Liver (tissue), 10 donors: ENCODE measurements at places on chromosomes 2 and 18. TPM values are rescaled to one million over a fixed set of nuclear protein-coding genes. Genes with fewer than 3 reads are reported as not detected.

DNA sequence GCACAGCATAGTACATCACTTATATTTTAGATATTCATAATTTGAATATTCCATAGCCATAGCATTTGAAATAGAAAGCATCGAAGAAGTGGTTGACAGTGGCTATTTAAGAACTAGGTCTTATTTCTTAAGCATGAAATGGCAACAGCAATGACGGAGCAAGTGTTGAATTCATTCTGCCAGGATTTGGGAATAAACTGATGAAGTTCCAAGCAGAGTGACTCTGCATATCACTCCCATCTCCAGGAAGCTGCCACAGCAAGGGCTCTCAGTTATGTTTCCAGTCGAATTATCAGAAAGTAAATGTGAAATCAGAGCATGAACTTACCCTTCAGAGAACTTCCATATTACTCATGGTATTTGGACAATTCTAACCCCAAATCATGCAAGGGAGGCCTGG, 208.1 kb downstream of the IKZF2 start:
- DNase-seq = no peak
- H3K36me3 ChIP-seq = no peaks in the 10 kb centered on the region
- no peaks in the 10 kb centered on the region for H3K4me1 ChIP-seq
- no peak overlapping the region for H3K4me3 ChIP-seq

GRCh38 chr18:36871801-36872200, 42.9 kb downstream of the KIAA1328 start:
- DNase-seq = no peak
- H3K27me3 ChIP-seq = no peaks in the 10 kb centered on the region
- no peak overlapping the region for H3K4me3 ChIP-seq
- H3K36me3 ChIP-seq = no peaks in the 10 kb centered on the region
- no peaks in the 10 kb centered on the region for H3K4me1 ChIP-seq
- H3K27ac ChIP-seq = no peak overlapping the region

CDH20 gene
- total RNA-seq = 0.08 TPM

DNA sequence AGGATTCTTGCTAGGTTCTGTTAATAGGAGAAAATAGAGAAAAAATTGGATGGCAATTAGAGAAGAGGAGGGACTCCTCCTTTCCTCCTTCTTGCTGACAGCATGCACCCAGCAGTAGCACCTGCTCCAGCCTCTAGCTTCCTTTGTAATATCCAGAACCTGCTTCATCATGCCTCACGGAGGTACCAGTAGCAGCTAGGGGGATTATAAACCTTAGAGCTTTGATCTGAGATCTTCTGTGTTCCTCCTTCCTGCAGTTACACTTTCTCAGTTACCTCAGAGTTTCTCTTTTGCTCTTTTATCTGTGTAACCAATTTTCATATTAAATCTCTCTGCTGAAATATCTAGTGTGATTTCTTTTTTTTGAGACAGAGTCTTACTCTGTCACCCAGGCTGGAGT, 16.6 kb downstream of the DPP4 start:
- no peak overlapping the region for H3K27ac ChIP-seq
- H3K36me3 ChIP-seq = no peaks in the 10 kb centered on the region
- H3K4me3 ChIP-seq = no peak overlapping the region
- H3K4me1 ChIP-seq = no peaks in the 10 kb centered on the region

DNA sequence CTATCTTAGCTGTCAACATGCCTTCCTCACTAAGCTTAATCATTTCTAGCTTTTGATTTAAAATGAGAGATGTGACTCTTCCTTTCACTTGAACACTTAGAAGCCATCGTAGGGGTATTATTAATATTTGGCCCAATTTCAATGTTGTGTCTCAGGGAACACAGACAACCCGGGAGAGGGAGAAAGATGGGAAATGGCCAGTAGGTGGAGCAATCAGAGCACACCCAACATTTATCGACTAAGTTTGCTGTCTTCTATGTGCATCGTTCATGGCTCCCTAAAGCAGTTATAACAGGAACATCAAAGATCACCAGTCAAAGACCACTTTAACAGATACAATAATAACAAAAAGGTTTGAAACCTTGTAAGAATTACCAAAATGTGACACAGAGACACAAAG, 110.2 kb downstream of the OLA1 start:
- no peak for DNase-seq
- no peaks in the 10 kb centered on the region for H3K4me1 ChIP-seq
- H3K4me3 ChIP-seq = no peak overlapping the region
- H3K27ac ChIP-seq = no peak overlapping the region
- H3K27me3 ChIP-seq = no peaks in the 10 kb centered on the region

ASB18 gene
- total RNA-seq = not detected

IMP4 gene
- 60.7 TPM for total RNA-seq

GRCh38 chr18:50338715-50339114, 36.1 kb upstream of the SKA1 start:
- no peak overlapping the region for H3K4me3 ChIP-seq
- no peaks in the 10 kb centered on the region for H3K4me1 ChIP-seq
- no peak overlapping the region for H3K27ac ChIP-seq
- H3K27me3 ChIP-seq = no peaks in the 10 kb centered on the region

DNA sequence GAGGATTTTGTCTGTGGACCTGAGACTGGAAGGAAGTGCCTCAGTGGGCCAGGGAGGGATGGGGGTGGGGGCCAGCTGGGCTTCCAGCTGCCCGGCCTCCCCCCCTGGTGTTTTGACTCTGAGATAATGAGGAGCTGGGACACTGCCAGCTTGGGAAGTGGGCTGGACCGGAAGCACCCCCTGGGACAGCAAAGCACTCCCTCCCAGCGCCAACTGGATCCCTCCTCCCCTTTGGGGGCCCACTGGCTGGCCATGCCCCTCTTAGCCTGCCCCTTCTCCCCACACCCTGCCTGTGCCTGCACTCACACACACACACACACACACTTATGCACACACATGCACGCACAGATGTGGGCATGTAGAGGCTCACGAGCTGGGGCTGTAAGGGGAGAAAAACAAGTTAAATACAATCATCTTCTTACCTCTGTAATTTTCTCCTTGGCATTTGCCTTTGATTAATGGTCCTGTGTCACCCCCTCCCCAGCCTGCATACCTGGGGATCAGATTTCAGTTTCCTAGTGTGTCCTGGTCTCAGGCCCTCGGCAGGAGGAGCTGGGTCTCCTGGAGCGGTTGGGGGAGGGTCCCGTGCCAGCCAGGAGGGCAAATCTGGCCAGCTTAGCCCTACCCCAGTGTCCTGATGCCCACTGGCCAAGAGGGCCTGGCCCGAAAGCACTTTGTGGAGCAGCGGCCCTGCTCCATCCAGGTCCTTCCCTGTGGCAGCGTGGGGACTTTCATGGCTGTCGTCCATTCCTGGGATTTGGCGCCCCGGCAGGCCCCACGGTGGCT, 3.6 kb downstream of the ITM2C start:
- peak overlapping the region; percentile 10 for H3K27ac ChIP-seq
- no peaks in the 10 kb centered on the region for H3K27me3 ChIP-seq

DNA sequence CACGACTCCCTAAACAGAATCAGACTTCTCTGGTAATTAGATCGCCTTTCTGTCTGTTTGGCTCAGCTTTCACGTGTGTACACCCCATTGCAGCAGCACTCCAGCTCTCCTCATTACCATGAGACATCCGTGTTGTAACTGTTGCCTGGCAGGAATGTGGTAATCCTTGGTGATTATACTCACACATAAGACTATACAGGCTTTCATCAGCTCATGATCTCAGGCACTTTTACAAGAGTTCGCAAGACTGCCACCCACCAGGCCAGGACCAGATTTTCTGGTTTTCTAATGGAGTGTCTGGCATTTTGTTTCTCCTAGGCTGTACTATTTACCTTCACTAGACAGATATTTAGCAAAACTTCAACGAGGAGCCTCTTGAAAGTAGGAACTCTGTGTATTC, 50.2 kb downstream of the ACVR1 start:
- H3K27ac ChIP-seq = peak overlapping the region; percentile 36
- no peak overlapping the region for H3K4me3 ChIP-seq
- peaks cover 15% of the 10 kb centered on the region for H3K4me1 ChIP-seq

DNA sequence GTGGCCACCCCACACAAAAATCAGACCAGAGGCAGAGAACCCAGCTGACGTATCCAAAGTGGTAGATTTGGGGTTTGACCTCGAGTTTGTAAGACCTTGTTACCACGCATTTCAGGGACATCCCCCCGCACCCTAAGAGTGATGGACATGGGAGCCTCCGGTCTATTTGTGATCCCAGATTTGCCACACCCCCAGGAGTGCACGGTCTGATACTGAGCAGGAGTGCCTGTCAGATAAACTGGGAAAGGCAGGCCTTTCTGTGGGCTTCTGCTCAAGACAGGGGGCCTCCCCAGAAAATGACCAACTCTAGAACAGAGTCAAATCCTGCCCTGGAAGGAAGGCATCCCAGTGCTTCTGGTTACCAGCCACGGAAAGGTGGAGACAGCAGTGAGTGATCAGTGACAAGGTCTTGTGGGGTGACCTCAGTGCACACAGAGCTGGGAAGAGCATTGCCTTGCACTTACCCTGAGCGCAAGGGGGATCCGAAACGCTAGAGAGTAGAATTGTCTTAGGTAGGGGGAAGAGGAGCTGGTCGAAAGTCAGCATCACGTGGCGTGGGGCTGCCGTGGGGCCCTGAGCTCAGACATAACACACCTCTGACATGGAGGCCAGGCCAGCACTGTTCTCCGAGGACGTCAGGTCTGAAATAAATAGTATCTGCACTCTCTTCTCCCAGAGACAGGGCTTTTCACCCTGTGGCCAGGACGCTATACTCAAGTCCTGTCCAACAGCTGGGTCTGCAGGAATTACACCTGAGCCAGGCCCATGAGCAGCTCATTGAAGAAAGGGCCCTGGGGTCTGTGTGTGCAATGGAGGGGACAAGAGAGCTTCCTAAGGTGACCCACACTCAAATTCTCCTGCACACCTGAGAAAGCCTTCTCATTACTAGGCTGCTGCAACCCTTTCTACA, 242.4 kb upstream of the SALL3 start:
- H3K27ac ChIP-seq = no peak overlapping the region
- no peak for DNase-seq
- no peaks in the 10 kb centered on the region for H3K4me1 ChIP-seq
- no peak overlapping the region for H3K4me3 ChIP-seq
- H3K36me3 ChIP-seq = no peaks in the 10 kb centered on the region

- no peak for DNase-seq
- H3K36me3 ChIP-seq = no peaks in the 10 kb centered on the region
- H3K4me1 ChIP-seq = peaks cover 16% of the 10 kb centered on the region
- no peak overlapping the region for H3K4me3 ChIP-seq
- H3K27me3 ChIP-seq = no peaks in the 10 kb centered on the region
Observed at GRCh38 chr18:50822756-50823155, 2.9 kb upstream of the MRO start.

DNA sequence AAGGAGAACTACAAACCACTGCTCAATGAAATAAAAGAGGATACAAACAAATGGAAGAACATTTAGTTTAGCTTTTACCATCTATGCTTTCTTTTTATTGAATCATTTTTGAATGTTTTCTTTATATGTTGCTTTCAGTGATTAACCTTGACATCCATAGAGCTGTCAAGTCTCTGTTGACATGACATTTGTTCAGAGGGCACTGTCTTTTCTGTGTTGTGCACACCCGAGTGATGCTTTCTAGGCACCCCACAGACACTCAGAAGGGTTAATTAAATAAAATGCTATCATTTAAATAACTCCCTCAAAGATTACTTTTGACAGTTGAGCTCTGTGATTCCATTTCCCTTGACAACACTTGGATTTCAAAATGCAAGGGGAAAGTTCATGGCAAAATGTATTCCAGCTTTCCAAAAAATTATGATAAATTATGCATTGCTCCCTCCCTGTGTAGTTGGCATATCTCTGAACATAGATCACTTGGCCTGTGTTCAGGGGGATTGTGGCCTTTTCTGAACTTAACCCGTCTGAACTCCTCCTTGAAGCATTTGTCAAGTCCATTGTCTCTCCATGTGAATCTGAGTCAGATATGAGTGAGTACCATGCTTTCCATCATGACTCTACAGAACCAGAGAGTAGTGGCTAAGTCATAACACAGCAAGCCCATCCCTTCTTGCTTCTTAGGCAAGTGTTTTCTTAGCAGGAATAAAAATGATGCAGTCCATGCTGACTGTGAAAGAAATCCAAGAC, 372.6 kb downstream of the RPRM start:
- DNase-seq = no peak
- no peaks in the 10 kb centered on the region for H3K36me3 ChIP-seq
- H3K27ac ChIP-seq = no peak overlapping the region
- no peaks in the 10 kb centered on the region for H3K4me1 ChIP-seq
- no peak overlapping the region for H3K4me3 ChIP-seq

DNA sequence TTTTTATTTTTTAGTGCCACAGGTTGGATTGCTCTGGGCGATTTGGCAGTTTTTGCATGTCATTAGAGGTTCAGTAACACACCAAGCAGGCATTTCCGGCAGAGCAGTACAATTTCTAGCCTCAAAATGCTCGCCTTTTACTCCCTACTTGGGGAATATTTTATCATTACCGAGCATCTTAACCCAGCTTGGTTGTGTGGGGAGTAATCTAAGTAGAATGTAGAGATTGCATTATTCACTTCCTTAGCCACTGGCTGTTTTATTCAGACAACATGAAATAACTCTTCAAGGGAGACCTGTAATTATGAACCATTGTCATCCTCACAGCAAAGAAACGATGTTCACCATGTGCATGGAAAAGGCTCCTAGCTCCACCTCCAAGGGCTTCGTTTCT, 13.1 kb downstream of the GRP start:
- no peaks in the 10 kb centered on the region for H3K4me1 ChIP-seq
- no peak overlapping the region for H3K27ac ChIP-seq
- H3K4me3 ChIP-seq = no peak overlapping the region
- no peak for DNase-seq

DNA sequence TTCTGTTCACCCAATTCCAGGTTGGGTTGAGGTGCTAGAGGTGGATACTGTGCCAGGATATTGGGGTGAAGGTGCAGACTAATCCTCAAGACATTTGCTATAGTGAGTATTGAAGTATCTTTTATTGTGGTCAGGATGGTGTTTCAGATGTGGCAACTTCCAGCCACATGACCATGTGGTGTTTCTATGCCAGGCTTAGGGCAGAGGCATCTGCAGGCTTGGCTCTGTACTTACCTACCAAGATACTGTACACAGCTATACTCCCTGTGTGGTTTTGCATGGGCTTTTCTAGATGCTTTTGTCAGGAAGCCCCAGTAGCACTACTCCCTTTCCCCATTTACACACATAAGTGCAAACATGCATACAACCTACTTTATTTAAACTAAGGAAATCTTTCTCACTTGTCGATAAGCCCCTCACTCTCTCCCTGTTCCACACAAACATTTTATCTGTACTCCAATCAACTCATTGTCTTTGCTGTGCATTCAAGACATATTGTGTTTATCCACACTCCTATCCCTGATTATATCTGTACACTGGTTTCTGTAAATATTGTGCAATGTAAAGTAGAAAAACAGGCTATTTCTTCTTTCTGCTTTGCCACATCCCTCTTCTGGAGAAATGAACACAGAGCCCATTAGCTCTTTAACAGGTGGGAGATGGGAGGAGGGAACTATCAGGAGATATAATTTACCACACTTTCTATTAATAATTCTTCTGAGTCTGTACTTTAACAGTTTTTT, 12.3 kb downstream of the ARL6IP6 start:
- no peak overlapping the region for H3K4me3 ChIP-seq
- no peaks in the 10 kb centered on the region for H3K27me3 ChIP-seq
- H3K27ac ChIP-seq = no peak overlapping the region
- H3K36me3 ChIP-seq = no peaks in the 10 kb centered on the region
